Stimulated activated CD8-positive, alpha-beta memory T cell treated with anti-CD3 and anti-CD28 coated beads, Interleukin-2, amount 100 ng/mL, for 48 hours (primary cell): ENCODE measurements at places on chromosomes 6 and 20.

GRCh38 chr20:4556781-4557180, 164.9 kb upstream of the PRND start:
- no peak for DNase-seq

DNA sequence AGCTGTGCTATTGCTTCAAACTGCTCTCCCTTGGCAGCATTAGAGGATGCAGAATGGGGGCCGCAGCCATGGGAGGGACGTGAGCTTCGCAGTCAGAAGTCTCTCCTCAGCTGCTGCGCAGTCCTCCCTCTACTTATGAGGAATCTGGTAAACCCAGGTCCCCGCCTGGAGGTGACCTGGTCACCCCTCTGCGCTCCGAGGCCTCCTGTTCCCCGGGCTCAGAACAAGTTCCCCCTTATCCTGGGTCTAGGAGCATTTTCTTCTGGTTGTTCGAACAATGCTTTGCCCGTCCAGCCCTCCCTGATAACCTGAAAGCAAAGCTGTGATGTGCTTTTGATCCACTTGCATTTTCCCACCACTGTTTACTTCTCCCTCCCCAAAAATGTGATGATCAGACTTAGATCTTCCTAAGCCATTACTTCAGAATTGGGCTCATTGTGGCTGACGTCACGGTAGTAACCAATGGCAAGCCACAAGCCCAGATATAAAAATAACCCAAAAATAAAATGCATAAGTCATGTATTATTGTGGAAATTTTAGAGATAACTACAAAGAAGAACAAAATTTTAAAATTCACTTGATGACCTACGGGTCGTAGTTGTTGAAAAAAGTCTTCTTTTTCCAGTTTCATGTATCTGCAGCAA, 80.7 kb downstream of the SERAC1 start:
- DNase-seq, result no peak

GRCh38 chr6:134182528-134182927, 130.1 kb upstream of the SLC2A12 start:
- DNase-seq, result no peak

DNA sequence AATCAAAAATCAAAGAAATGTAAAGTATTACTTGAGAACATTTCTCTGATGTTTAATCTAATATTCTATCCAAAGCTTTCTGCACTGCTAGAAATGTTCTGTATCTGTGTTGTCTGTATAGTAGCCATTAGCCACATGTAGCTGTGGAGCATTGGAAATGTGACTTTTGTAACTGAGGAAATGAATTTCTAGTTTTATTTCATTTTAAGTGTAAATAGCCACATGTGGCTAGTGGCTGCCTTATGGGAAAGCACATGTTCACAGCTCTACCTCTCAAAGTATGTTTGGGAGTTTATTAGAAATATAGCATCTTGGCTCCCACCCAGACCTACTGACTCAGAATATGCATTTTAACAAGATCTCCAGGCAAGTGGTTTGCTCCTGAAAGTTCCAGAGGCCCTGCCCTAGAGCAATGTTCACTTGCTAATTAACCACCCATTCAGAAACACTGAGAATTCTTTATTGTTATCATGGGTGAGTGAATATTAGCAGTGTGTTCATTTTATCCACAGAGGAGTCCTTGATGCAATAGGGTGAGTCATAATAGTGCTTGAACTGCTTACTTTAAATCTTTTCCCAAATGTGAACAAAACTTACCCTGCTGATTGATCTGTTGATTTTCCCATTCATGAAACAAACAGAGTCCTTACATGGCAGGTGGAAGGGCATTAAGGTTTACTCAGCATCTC, 282.7 kb downstream of the PLCB1 start:
- no peak for DNase-seq

GRCh38 chr6:44593539-44593944, 206.0 kb downstream of the CDC5L start:
- DNase-seq, result peak; percentile 43

DNA sequence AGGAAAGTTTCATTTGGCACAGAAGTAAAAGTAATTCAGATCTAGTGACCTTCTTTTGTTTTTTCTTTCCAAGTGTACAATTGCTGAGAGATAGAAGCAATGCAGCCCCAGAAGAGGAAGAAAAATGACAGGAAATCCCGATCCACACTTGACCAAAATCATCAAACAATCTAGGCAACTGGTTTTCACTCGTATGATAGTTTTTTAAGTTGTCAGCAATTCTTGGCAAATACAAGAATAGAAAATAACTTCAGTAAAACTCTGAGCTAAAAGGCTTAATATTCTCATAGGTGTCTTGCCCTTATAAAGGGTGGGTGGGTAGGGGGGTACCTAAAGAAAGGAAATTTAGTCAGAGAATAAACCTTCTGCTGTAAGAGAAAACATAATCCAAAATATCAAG, 36.0 kb downstream of the SESN1 start:
- DNase-seq, result no peak

DNA sequence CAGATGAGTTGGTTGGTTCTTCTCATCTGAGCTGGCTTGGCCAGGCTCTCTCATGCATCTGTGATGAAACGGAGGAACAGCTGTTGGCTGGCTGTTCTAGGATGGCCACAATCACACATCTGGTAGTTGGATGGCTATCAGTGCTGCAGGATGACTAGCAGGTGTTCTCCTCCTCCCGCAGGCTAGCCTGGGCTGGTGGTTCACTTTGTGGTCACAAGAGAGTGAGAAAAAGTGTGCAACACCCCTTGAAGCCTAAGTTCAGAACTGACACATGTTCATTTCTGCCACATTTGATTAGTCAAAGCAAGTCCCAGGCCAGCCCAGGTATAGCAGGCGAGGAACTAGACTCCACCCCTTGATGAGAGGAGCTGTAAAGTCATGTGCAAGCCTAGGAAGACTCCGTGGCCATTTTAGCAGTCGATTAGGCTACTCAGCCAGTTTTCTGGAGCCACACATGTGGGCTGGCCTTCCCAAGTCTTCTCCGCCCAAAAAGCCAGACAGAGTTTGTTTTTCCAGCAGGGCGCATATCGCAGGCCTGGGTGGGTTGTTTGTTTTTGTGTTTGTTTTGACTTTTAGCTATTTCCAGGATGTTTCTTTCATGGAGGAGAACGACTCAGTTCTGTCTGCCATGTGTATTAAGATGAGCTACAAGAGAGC, 120.8 kb downstream of the ISM1 start:
- DNase-seq, result no peak

GRCh38 chr6:15970517-15970916, 158.4 kb upstream of the MYLIP start:
- no peak for DNase-seq
